ENCODE measurements at places on chromosomes 11 and 22.

DNA sequence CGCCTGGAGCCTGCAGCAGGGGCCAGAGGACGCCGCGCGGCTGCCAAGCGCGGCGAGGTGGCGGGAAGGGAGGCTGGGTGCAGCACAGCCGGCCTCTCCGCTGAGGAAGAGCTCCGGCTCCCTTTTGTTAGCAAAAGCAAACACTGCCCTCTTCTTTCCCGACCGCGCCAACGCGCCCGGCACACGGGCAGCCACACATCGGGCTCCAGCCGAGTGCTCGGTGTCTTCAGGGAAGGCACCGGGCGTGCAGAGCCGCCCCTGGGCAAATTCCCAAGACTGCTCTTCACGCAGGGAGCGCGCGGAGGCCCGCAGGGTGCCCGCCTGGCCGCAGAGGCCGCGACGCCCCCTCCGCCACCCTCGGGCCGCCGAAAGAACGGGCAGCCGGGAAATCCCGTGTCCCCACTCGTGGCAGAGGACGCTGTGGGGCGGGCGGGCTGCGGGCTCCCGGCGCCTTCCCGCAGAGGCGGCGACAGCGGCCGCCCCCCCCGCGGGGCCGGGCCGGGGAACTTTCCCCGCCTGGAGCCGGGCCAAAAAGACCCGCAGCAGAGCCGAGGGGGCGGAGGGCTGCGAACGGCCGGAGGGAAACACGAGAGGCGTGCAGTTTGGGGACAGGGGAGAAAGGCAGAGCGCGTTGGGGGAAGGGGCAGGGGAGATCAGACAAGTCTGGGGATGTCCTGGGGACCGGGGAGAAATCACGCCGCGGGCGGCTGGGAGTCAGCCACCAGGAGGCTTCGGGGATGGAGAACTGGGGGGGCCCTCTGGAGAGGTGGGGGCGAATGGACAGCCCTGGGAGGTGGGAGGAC lies 931 bp downstream of the CADM1 start:
- DNase-seq = peak; percentile 50

DNA sequence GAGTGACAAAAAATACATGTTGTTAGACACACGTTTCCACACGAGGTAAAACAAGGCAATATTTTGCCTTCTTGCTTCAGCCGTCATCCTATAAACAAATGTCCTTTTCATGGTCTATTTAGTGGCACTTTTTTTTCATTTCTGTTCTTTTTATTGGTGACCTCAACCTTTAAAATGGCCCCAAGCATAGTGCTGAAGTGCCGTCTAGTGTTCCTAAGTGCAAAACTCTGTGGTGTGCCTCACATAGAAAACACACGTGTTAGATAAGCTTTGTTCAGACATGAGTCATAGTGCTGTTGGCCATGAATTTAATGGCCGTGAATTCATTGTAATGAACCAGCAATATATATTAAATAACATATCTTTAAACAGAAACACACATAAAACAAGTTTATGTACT lies 15.6 kb downstream of the OVCH2 start:
- DNase-seq = no peak

DNA sequence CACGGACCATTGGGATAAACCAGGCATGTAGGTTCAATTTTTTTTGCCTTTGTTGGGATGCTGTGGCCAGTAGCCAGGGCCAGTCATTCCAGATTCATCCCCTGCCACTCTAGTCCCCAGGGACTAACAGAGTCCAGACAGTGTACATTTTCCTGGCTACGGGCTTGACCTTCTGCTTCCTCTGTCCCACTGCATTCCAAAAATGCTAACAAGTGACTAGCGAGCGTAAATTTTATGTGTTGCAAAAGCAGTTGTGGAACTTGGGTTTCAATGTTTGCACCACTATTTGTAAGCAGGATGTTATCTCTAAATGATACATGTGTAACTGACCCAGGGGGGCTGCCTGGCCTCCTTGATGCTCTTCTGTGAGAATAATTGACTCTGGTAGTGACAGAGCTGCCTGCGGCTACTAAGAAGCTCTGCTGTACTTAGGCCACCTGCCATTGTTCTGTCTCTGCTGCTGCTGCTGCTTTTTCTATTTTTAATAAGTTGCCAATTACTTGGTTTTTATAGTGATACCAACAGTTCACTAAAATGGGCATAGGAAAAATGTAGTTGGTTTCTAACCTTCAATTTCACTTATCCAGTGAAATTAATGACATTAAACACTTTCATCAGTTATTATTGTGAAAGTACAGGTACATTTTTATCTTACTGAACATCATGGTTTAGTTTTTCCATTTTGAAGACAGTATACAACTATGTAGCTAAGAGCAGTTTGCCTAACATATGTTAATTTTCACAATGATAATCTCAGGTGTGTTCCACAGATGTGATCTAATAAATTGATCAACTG lies 26.8 kb downstream of the TNRC6B start:
- no peak for DNase-seq

GRCh38 chr11:47645500-47645899 lies 3.1 kb upstream of the MTCH2 start:
- DNase-seq = no peak

GRCh38 chr11:78949976-78950690 lies 375.5 kb upstream of the NARS2 start:
- no peak for DNase-seq

DNA sequence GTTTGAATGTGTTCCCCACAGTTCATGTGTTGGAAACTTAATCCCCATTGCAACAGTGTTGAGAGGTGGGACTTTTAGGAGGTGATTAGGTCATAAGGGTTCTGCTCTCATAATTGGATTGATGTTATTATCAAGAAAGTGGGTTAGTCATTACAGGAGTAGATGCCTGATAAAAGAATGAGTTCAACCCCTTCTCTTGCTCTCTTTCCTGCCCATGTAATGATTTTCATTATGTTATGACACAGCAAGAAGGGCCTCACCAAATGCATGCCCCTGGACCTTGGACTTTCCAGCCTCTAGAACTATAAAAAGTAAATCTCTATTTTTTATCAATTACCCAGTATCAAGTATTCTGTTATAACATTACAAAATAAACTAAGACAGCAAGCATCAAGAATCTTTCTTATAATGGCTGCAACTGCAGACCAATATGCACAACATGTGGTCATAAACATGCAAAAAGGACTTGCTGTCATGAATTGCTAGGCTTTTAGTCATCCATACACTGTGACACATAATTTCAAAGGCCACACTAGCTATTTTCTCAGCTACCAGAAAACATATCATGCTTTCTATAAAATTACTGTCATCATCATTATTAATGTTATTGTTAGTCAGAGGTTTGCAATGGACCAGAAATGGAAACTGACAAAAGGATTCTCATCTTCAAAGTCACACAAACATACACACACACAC lies 99.9 kb upstream of the GUCY1A2 start:
- DNase-seq = no peak

DNA sequence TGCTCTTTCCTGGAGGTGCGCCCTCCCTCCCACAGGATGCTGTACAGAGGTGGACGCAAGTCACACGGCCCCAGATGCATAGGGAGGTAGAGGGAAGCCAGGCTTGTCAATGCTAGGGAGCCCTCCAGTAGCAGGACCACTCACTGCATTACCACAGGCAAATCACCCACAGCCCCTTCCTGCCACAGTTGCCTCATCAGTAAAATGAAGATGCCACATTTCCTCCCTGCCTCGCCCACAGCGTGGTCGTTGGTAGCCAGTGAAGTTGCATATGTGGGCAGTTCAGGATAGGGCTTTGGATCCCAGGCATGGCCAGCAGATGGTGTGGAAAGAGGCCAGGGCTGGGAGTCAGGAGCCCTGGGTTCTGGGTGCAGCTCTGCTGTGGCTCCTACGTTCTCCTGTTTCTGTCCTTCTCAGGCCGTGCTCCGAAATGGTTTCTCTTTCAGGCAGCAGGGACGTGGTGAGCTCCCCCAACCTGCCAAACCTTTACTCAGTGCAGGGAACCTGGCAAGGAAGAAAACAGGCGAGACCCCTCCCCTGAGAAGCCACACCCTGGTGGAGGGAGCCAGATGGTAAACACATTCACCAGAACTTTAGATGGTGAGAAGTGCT lies 22.6 kb downstream of the DAGLA start:
- DNase-seq = no peak

GRCh38 chr11:32333320-32333991 lies 101.9 kb downstream of the WT1 start:
- peak; percentile 72 for DNase-seq

Measured in pancreas (tissue), 10 donors.